ENCODE measurements at places on chromosomes 11 and 22.

DNA sequence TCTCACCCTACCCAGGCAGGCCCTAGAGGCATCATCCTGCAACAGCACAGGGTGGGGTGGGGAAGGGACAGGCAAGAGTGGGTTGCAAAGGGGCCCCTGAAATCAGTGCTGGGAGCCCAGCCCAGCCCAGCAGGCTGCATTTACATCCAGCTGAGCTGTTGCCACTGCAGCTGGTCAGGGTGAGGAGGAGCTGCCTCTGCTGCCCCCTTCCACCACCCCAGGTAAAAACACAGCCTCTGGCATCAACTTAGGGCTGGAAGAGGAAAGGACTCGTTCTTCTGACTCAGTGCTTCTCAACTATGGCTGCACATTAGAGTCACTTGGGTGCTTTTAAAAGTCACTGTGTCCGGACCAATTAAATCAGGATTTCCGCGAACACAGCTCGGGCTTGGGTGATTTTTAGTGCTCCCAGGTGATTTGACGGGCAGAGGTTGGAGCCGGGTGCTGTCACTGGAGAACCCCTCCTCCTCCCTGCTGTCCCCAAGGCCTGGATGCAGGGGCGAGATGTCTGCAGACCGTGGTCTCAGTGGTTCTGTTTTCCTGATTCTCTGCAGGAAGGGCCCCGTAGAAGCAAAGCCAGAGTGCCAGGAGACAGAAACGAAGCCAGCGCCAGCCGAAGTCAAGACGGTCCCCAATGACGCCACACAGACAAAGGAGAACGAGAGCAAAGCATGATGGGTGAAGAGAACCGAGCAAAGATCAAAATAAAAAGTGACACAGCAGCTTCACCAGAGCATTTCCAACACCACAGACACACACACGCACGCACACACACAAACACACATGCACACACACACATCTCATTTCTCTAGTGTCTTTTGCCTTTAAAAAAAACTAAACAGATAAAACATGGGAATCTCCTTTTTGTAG, 39.4 kb upstream of the TTC12 start:
- DNase-seq: no peak

DNA sequence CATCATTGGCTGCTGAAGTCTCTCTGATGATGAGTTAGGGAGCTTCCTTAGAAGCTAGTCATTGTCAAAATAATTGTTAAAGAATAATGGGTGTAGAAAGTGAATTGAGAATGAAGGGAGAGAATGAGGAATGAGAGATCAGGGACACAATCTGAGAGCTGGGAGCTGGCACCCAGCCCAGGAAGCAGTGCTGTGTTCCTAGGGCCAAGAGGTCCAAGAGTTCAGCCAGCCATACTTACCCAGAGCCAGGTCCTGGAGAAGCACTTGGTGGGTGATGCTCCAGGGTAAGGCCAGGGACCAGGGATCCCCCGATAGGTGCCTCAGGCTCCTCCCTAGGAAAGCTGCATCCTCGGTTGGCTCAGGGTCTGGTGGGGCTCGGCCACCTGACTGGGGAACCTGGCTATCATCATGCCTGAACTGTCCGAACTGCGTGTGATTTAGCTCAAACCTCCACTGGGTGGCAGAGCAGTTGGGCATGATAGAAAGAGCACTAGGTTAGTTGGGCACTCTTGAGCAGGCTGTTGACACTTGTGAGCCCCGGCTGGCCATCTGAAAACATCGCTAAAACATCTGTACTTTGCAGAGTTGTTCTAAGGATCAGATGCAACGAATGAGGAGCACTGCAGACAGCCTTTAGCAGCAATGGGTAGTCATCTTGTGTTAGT, 123.9 kb upstream of the NCAM1 start:
- no peak for DNase-seq

GRCh38 chr22:31569126-31569525, 72.8 kb downstream of the SFI1 start:
- no peak for DNase-seq

DNA sequence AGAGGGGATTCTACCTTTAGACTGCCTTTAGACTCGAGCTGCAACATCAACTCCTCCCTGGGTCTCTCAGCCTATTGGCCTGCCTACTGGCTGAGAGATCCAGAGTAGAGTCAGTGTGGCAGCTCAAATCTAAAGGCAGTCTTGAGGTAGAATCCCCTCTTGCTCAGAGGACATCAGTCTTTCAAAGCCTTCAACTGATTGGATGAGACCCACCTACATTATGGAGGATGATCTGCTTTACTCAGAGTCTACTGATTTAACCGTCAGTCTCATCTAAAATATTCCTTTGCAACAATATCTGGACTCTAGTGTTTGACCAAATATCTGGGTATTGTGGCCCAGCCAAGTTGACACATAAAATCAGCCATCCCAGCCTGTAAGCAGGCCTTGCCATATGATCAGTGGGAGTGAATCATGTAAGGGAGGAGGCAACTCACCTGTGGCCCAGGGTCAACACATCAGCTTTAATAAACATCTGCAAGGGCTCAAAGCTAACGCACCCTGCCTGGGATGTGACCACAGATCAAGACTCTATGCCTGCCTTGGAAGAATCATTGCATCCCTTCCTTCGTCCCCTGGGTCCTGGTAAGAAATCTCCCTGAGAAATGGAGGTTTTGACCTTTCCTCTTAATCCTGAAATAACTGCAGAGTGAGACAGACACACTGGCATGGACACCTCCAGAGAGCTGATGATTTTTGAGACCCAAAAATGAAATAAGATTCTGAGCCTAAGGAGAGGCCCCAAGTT, 198.0 kb downstream of the DBX1 start:
- DNase-seq: no peak

GRCh38 chr11:134818516-134818915, 406.5 kb upstream of the B3GAT1 start:
- no peak for DNase-seq

DNA sequence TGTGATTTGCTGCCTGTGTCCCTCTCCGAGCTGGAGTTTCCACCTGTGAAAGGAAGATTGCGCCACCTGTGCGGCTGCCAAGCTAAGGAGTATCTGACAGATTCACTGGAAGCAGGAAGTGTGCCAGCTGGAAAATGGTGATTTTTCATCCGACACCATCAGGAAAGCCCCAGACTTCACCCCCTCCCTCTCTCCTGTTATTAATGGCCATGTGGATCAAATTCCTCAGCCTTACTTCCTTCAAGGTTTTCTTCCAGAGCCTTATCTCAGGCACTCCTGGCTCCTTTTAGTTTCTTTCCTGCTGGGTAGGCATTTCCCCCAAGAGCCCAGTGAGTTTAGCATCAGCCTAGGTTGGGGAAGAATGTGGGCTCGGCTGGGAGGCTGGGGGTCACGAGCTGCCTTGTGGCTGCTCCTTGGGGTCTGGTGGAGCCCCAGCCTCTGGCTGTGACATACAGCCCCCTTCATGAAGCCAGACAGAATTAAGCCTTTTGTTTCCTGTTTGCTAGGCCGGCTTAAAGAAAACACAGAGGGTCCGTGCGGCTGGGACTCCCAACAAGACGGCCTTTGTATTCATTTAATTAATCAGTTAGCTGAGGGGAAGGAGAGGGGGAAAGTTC, 37.1 kb downstream of the PKNOX2 start:
- no peak for DNase-seq

- no peak for DNase-seq
Measured at GRCh38 chr11:106399076-106399511, 321.6 kb downstream of the AASDHPPT start.

DNA sequence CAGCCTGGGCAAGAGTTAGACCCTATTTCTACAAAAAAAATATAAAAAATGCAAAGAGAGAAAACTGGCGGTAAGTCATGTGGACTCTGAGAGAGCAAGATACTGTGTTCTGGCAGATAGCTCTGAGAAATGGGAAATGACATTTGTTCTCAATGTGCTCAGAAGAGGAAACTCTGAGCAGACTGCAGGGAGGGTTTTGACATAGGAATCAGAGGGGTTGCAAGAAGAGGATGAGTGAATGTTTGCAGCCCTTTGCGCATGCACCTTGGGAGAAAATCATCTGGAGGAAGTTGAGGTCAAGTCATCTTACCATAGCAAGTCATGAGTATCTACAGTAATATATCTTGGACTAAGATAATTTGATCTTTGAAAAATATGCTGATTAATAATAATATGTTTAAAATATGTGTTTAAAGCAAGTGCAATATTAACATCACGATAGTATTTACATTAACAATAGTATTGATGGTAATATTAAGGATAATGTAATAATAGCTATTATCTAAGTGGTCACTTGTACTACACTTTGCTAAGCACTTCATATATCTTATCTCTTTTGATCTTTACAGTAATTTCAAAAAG, 2.6 kb downstream of the ACER3 start:
- no peak for DNase-seq

GRCh38 chr11:15248749-15249148, 134.0 kb downstream of the INSC start:
- no peak for DNase-seq

DNA sequence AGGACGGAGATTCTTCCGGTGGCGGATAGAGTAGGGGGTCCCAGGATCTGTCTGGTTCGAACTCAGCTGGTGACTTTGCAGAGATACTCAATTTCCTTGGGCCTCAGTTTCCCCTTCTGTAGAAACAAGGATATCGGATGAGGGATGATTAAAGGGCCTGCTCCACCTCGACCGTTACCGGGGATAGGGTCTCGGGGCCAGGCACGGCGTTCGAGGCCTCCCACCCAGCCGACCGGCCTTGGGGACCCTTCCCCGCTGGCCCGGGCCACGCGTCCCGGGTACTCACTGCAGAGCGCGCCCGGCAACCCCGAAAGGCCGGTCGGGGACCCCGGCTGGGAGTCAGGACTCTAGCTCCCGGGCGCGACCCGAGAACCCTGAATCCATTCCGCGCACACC, 321 bp downstream of the RHBDD3 start:
- no peak for DNase-seq

GRCh38 chr22:17955590-17956379, 68.6 kb downstream of the MICAL3 start:
- DNase-seq: no peak

DNA sequence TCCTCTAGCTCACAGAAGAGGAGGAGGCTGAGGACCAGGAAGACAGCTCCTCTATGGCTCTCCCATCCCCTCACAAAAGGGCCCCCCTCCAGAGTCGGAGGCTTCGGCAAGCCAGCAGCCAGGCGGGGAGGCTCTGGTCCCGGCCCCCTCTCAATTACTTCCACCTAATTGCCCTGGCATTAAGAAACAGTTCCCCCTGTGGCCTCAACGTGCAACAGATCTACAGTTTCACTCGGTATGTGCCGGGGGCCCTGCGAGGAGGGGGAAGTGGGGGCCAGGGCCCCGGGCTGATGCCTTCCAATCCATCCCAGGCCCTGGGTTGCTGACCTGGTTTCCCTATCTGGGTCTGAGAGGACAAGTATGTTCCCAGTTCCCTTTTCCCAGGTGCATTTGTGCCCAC, 7.9 kb downstream of the FOXR1 start:
- no peak for DNase-seq

DNA sequence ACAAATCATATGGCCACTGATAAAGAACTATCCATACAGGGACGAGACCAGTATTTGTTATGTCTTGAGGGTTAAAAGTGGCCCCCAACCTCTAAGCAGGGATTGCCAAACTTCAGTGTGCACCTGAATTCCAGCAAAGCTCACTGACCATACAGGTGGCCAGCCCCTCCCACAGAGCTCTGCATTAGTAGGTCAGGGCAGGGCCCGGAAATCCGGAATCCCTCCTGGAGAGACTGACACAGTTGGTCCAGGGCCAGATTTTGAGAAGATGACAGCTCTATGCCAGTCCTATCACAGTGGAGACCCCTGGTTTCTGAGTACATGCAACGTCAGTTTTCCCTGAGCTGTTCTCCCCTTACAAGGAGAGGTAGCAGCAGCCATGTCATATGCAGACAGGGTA, 20.8 kb downstream of the VPS37C start:
- DNase-seq: no peak

DNA sequence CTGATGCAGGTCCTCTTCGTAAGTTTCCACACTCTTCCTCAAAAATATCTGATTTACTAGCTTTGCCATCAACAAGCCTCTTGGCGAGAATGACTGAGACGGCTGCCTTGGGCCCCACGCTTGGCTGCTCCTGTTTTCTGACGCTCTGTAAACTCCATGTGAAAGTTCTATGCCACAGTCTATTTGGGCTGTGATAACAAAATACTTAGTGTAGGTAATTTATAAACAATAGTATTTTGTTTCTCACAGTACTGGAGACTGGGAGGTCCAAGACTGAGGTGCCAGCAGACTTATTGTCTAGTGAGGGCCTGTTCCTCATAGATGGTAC, 123.2 kb upstream of the SORL1-AS1 start:
- no peak for DNase-seq

- DNase-seq: no peak
Measured at GRCh38 chr11:68596231-68596630, 88.1 kb upstream of the GAL start.

DNA sequence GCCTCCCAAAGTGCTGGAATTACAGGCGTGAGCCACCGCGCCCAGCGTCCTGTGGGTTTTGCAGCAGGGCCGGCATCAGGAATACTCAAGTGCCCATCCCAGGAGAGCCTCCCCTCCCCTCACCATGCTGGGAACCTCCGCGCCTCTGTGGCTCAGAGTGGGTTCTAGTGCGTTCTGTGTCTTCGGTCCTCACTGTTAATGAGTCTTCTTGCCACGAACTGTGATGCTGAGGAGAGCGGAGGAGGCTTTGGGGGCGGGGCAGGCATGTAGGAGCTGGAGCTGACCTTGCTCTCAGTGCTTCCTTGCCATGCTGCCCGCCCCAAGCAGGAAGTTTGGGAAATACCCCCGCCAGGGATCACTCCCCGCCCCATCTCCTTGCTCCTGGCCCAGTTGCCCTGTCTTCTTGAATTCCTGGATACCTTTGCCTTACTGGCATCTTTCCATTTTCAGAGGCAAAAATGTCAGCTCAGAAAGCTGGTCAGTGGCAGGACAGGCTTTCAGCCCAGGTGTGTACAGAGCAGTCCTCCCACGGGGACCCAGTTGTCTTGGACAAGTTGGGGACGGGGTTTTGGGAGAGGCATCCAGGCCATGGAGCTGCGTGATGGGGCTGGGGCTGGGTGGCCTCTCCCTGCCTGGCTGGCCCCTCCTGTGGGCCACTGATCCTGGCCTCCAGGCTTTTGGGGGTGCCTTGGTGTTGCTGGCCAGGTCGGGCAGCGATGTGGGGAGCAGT, 5.1 kb downstream of the GRAMD4 start:
- DNase-seq: no peak

GRCh38 chr22:25346859-25347751, 127.7 kb downstream of the CRYBB2 start:
- DNase-seq: no peak

DNA sequence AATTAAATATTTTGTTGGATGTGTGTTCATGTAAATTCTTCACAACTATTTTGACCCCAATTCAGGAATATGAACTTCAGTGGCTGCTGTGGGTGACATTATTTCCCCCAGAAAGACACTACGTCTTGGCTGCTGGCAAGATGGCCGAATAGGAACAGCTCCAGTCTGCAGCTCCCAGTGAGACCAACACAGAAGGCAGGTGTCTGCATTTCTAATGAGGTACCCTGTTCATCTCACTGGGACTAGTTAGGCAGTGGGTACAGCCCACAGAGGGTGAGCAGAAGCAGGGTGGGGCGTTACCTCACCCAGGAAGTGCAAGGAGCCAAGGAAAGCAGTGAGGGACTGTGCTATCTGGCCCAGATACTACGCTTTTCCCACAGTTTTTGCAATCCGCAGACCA, 65.3 kb downstream of the ZBTB44 start:
- no peak for DNase-seq

GRCh38 chr22:23566705-23567475, 13.2 kb downstream of the IGLL1 start:
- DNase-seq: no peak

GRCh38 chr22:27135031-27135981, 477.9 kb downstream of the MIAT start:
- no peak for DNase-seq

Data from activated CD4-positive, alpha-beta T cell treated with anti-CD3 and anti-CD28 coated beads, Interleukin-2, amount 50 U/mL, for 16 hours (primary cell).